ENCODE measurements at places on chromosomes 3 and 15.

DNA sequence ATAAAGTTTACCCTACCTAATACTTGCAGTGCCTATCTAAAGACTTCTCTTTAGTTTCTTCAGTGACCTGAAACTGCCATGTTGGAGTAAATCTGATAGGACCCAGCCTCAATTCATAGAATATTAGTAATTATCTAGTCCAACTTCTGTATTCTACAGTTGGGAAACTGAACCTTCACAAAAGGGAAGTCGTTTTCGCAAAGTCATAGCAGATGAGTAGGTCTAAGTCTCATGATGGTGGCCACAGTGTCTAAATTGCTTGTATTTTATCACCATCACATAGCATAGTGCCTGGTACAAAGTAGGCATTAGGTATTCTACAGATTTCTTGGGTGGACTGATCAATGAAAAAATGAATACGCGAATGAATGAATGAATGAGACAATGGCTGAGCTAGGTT, 8.4 kb downstream of the GMNC start:
- DNase-seq = no peak

DNA sequence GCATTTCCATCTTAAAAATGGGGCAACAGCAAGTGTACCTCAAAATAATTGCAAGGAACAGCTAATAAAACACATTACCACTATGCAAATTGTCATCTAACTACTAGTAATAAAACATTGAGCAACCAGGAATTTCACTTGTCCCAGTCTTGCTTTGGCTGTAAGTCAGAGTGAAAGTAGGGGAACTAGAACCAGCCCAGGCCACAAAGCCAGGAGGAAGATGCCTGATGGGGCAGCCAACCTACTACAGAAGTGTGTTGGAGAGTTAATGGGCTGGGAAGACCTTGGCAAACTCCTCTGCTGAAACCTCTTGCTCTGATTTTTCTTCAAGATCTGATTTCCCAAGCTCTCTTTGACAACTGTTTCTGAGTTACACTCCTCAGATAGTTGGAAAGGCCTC, 40.2 kb upstream of the LPP start:
- DNase-seq = no peak

DNA sequence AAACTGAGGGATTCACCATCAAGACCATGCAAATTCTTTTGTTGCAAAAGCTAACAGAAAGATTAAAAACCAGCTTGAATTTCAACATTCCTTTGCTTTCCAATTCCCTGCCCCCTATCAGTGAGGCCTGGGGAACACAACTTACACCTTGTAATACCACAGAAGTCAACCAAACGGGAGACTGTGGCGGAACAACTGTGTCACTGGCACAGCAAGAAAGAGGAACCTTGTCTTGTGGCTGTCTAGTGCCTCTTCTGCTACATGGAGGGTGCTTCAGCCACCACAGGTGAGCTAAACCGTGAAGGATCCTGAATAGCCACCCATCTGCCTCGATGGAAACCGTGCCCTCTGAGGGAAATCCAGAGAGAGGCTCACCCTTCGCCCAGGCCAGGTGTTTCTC, 11.4 kb downstream of the CCDC12 start:
- DNase-seq = no peak

DNA sequence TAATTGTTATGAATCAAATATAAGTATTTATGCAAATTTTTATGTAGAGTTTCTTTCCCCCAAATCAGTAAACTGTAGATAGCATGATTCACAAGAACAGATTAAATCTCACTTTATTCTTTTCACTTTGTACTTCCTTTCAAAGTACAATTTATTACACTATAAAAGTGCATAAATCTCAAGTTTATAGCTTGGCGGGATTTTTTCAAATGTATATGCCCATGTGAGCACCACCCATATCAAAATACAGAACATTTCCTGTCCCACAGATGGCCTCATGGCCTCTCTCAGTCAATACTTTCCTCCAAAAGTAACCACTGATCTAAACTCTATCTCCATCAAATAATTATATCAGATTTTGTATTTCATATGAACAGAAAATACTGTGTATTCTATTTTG, 196.1 kb upstream of the THRB start:
- no peak for DNase-seq

GRCh38 chr3:119160361-119160760, 13.0 kb upstream of the UPK1B start:
- no peak for DNase-seq

GRCh38 chr15:32853592-32853991, 135.8 kb downstream of the GREM1 start:
- DNase-seq = no peak

- no peak for DNase-seq
Observed at GRCh38 chr3:55501905-55502304, 14.8 kb upstream of the WNT5A start.

DNA sequence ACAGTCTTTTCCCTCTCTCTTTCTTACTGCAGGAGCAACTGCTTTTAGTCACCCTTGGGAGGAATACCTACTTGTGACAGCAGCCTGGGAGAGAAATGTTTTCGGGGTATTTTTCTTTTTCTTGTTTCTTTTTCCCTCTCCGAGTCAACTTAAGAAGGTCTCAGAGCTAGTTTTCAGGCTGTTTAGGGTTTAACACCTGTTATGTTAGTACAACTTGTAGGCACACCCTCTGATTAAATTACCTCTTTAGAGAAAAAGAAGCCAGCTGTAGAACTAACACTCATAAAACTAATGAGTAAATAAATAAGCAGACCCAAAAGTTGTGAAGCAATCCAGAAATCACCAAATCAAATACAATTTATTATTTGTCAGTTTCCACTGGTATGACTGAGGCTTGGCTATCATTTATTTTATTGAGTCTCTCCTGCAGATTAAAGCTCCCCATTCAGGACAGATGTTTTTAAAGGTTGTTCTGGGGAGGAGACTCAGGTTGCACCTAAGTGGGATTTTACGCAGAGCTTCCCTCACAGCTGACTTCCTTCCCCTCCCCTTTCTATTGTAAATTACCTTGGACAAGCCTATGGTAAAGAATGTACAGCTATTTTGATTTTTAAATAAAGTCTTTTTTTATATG, 112.5 kb downstream of the FOXB1 start:
- no peak for DNase-seq

DNA sequence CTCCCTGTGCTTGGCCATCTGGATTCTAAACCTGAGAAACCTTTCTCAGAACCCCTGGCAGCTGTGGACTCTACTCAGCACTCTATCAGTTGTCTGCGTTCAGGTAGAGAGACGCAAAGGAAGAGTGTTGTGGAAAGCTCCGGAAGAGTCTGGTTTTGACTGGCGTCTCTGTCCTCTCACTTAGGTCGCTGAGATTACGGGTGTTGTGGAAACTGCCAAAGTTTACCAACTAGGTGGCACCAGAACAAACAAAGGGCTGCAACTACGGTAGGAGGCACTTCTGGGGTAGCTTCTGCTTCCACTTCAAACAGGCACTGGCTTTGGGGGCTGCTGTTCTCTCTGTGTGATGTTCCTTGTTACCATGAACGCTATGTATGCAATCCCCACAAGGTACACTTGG, 19.2 kb upstream of the ITPKA start:
- DNase-seq = no peak

DNA sequence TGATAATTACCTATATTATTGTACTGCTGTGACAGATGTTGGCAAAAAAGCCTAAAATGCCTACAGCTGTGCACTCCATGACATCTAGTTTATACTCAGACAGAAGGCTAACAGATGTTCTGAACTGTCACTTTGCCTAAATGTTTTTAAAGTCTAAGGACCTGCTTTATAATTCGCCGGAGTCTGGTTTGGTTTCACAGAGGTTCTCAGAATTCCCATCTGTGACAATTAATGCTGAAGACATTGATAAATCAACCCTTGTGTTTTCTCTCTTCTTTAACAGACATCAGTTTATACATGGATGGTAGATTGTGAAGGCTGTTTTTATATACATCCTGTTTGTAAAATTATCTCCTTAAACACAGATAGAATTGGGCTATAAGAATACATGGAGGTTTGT, 19.8 kb upstream of the SOX2 start:
- no peak for DNase-seq

DNA sequence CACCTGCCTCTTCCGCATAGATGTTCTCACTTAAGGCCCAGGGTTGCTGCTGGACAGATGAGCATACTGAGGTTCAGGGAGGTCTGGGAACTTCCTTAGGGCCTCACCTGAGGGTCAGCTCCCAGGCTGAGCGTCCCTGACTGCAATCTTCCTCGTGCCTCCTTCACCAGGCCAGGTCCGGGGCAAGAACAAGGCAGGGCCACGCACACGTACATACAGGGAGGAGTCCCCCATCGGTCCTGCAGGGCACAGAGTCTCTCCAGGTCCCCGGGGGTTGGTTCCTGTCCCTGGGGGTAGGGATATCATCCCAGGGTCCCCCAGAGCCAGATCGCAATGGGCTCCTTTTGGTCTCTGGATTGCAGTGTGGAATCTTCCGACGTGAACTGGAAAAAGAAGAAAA, 130.1 kb downstream of the LRRK1 start:
- peak; percentile 13 for DNase-seq

DNA sequence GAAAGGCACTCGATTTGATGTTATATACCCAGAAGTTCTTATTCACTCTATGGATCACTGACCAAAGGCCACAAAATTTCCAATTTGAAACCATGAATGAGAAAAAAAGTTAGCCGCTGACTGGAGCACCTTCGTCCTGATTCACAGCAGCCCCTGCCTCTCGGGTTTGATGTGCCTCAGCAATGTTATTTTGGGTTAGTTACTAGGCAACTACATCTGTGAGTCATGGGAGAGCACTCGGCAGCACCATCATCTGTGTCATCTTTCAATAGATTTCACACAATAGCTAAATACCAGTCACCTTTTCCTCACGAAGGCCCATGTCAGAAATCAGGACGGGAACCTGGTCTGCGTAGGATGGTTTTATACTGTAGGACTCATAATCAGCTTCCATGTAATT, 269.2 kb downstream of the ZBBX start:
- DNase-seq = peak; percentile 21
